ENCODE measurements at places on chromosomes 6 and 20. TPM values are rescaled to one million over a fixed set of nuclear protein-coding genes. Genes with fewer than 3 reads are reported as not detected.

Gene PACRG
- not detected for total RNA-seq

Gene CLPSL1
- not detected for total RNA-seq

- H3K36me3 ChIP-seq = no peaks in the 10 kb centered on the region
- H3K27ac ChIP-seq = no peak overlapping the region
- 0 out of 2 replicates have a peak overlapping the region, but pooled peaks have one; percentile 11 for H3K4me3 ChIP-seq
- no peaks in the 10 kb centered on the region for H3K4me1 ChIP-seq
- peaks cover 23% of the 10 kb centered on the region for H3K27me3 ChIP-seq
- DNase-seq = no peak
These were observed 548 bp upstream of the TMEM74B start for GRCh38 chr20:1185316-1185741.

Gene FBXL4
- total RNA-seq = 13.9 TPM

GRCh38 chr20:54104781-54105180 lies 34.4 kb upstream of the BCAS1 start:
- H3K4me3 ChIP-seq = no peak overlapping the region
- H3K27me3 ChIP-seq = no peaks in the 10 kb centered on the region
- DNase-seq = no peak

DNA sequence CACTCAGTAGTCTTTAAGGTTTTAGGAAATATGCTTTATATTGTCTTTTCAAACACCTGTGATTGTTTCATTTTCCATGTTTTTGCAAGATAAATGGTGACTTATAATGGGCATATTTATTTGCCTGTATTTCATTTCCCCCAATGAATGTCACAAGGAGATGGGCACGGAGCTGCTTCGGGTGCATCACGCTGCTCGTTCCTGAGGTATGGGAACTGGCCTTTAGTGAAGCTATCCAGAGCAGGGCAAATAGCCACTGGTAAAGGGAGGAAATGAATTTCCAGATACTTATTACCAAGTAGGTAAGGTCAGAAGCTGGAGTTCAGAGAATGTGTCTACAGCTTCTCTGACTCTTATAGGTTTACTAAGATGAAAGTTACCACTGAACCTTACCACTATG lies 3.7 kb downstream of the POU3F2 start:
- H3K27me3 ChIP-seq = no peaks in the 10 kb centered on the region
- H3K4me1 ChIP-seq = 0 out of 2 replicates have a peak, but pooled peaks cover 3% of the 10 kb centered on the region
- no peak for DNase-seq
- no peak overlapping the region for H3K27ac ChIP-seq
- no peaks in the 10 kb centered on the region for H3K36me3 ChIP-seq

GRCh38 chr6:48048451-48049146 lies 62.4 kb downstream of the PTCHD4 start:
- no peaks in the 10 kb centered on the region for H3K4me1 ChIP-seq
- DNase-seq = no peak
- H3K27ac ChIP-seq = no peak overlapping the region
- no peaks in the 10 kb centered on the region for H3K36me3 ChIP-seq
- H3K27me3 ChIP-seq = no peaks in the 10 kb centered on the region

Gene SPINT3
- total RNA-seq = not detected

Gene PPP1R16B
- total RNA-seq = not detected

Data from PC-9 (cell line).